ENCODE measurements at places on chromosomes 16 and 17.

GRCh38 chr16:53201900-53202299, 147.1 kb downstream of the CHD9 start:
- no peak for DNase-seq

DNA sequence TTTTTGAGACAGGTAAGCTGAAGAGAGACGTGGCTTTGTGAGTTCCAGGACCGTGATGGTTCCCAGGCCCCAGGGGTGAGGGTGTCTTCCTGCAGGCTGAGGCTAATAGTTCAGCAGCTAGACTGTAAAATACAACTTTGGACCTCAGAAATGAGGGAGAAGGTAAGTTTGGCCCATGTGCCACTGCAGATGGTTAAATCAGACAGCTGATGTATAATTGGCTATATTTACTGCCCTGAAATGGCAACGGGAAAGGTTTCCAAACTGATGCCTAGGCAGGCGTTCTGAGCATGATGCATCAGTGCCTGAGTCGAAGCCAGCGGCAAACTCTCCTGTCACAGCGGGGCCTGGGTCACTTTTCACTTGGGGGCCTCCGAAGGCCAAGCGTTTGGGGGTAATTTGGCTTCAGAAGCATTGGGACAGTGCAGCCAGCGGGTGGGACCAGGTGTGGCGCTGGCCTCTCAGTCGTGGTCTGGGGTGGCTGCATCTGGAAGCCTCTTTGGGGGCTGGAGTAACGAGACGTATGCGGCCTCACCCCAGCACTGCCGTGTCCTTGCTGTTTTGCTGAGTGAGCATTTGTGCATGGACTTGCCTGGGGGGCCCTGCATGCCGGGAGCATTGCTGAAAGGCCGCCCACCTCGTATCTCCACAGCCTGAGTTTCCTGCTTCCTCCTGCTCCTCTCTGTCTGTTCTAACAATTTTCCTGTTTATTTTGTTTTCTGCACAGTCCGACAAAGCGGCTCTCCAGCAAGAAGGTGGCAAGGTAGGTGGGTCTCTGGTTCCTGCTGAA, 31.2 kb upstream of the CAPN15 start:
- no peak for DNase-seq

DNA sequence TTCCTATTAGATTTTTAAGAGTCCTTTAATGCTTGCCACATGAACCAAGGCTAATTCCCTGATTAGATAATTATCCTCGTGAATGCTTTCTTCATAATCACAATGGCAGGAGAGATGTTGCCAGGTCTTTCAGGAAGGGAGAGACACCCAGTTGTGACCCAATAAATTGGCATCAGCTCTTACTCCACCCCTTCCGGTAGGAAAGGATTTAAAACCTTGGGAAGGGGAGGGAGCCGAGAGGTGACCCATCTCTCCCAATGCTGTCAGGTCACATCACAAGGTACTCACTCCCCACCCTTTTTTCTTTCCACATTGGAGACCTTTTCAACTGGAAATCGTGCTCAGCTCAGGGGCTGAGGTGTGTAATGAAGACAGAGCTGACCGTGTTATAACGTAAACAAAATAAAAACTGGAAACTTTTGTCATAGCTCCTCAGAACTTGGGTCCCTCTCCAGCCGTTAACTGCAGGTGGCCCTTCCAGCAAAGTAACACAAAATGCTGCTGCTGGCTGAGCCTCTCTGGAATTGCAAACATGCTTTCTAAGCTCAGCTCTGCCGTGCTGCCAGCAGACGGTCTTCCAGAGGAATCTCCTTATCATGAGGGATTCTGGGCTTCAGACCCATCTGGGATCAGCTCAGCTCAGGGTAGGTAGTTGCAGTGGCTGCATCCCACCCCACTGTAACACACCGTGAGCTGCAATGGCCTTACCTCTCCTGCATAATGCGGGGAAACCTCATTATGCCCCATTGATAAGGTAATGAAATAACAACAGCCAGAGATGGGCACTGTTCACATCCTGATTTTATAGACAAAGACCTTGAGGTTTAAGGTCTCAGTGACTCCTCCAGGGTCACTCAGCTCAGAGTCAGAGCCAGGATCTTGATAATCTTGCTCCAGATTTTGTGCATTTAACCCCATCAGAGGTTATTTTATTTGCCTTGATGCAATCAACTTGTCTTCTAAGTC, 15.6 kb downstream of the TMEM100 start:
- no peak for DNase-seq

DNA sequence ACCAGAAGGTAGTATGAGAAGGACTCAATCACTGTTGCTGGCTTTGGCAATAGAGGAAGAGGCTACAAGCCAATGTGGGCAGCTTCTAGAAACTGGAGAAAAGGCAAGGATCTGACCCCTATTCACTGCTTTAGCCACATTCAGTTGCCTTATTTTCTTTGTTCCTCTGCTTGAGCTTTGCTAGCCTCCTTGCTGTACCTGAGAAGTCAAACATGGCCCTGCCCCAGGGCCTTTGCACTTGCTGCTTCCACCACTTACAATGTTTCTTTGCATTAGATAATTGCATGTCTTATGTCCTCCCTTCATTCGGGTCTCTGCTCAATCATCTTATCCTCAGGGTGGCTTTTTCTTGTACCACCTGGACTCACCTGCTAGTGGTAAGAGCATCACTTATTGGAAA, 15.8 kb downstream of the HS3ST4 start:
- DNase-seq = no peak

DNA sequence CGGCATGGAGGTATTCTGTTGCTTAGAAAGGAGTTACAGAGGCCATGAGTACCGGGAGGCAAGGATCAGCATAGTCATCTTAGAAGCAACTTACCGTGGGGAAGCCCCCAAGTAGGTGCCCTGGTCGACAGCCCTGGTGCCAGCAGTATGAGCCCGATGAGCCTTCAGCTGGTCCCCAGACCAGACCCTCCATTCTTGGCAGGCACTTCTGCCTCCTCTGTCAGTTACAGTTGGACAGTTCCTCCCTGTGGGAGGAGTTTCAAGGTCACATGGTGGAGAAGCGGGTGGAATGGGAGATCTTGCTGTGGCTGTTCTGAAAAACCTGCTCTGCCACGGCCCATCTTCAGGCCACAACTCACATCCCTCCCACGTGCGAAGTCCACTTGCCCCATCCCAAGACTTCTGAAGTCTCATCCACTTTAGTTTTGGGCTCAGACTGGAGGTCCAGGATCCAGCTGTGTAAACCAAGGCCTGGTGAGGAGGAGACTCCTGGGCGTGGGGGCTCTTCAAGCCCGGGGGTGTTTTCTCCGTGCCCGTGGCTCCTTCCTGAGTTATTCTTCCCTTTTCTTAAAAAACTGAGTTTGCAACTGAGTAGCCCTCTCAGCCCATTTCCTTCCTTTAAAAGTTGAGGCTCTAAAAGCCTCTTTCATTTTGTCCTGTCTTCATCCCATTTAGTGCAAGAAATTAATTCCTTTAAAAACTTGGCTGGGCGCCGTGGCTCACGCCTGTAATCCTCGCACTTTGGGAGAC, 133.5 kb downstream of the SEC14L1 start:
- DNase-seq = peak; percentile 6

GRCh38 chr17:67620636-67621035, 97.1 kb upstream of the NOL11 start:
- DNase-seq = no peak

GRCh38 chr16:51228097-51228659, 77.1 kb upstream of the SALL1 start:
- no peak for DNase-seq

DNA sequence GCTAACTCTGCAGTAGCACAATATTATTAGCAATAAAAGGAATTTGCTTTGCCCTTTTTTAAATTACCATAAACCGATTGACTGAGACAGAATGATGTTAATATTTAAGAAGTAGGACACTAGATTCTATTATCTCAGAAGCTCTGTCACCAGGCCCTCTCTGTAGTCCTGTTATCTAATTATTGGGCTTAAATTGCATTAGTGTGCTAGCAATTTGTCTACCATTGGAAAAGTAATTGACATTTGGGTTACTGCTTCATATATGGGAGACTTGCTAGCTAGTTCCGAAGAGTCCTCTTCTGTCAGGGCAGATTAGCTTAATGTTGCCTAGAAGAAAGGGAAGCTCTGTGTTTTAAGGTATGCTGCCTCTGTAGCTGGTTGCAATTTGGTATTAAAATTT, 1107.3 kb upstream of the EEF2KMT start:
- no peak for DNase-seq

GRCh38 chr16:47806309-47806847, 345.2 kb downstream of the PHKB start:
- DNase-seq = no peak

- peak; percentile 74 for DNase-seq
Observed at GRCh38 chr17:49901460-49902331, 53.8 kb upstream of the TAC4 start.

Data from stomach (tissue), 19 donors.